ENCODE measurements at places on chromosomes 7 and 10.

GRCh38 chr10:55237462-55237861 is 436.4 kb upstream of the PCDH15 start:
- DNase-seq = no peak

DNA sequence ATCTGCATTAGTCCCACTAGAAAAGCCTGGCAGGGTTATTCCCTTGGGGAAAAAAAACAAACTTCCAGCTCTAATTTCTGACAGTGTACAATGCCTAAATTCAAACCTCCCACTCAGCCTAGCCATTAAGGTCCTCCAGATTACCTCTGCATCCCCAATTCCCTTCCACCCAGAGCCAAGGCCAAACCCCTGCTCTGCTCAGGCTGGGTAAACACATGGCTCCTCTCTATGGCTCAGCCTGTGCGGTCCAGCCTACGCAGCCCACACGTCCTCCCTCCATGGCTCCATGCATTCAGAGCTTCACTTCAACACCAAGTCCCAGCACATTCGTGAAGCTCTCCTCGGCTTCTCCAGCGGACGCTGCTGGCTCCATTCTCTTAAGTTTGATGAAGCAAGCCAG is 5.2 kb downstream of the DLG5 start:
- no peak for DNase-seq

- no peak for DNase-seq
Observed at GRCh38 chr10:114206902-114207301, 27.7 kb downstream of the TDRD1 start.

DNA sequence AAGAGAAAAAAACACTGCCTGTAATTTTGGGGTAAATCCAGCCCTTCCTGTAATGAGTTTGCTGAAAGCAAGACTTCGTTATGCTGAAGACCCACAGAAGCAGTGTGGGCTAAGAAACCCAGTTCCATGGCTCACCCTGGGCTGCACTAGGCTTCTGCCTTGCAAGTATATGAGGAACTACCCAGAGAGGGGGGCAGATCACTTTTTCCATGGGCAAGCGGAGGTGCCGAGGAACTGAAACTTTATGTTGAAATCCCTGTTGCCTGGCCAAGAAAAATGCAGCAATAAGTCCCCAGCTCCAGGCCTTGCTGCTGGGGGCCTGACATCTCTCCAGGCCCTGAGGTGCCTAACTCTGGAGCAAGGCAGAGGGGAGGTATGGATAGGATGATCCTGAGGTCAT is 8.5 kb downstream of the RASSF4 start:
- peak; percentile 81 for DNase-seq

DNA sequence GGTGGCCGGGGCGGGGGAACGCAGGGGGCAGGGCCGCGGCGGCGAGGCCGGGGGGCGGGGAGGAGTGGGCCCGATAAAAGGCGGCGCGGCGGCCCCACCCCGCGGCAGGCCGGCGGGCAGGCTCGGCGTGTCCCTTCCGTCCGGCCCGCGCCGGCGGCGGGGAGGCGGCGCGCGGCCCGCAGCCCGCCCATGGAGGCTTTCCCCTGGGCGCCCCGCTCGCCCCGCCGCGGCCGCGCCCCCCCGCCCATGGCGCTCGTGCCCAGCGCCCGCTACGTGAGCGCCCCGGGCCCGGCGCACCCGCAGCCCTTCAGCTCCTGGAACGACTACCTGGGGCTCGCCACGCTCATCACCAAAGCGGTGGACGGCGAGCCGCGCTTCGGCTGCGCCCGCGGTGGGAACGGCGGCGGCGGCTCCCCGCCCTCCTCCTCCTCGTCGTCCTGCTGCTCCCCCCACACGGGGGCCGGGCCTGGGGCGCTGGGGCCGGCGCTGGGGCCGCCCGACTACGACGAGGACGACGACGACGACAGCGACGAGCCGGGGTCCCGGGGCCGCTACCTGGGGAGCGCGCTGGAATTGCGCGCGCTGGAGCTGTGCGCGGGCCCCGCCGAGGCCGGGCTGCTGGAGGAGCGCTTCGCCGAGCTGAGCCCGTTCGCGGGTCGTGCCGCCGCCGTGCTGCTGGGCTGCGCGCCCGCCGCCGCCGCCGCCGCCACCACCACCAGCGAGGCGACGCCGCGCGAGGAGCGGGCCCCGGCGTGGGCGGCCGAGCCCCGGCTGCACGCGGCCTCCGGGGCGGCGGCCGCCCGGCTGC is at the start of gene NANOS1:
NANOS1 (plus strand) TSS at position 102 of the 808 bp plus-strand sequence; CDS start at position 190, 88 bp downstream.
- DNase-seq = no peak
